ENCODE measurements at places on chromosomes 7 and 10.

DNA sequence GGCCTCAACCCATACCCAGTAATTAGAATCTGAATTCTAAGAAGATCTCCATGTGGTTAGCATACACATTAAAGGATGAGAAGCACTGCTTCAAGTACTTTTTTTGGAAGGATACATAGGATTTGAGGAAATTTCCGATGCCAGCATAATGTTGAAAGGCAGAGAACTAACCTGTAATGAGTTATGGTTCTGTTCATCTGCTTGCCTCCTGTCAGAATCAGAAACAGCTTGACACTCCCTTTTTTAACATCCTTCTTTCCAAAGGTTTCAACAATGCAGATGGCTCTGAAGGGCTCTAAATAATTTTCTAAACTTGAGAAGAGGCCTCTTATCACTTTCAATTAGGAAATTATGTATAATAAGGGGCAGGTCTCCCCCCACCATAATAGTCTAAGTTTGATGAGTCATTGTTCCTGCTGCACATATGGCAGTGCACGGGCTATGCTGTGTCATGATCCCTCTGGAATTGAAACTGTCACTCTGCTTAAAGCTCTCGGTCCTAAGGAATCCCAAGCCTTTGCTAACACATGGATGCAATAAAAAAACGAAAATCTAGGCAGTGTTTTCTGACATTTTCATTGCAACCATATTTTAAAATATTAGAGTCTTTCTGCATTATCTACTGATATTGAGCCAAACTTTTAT lies 291.2 kb upstream of the FZD1 start:
- peak; percentile 91 for DNase-seq

DNA sequence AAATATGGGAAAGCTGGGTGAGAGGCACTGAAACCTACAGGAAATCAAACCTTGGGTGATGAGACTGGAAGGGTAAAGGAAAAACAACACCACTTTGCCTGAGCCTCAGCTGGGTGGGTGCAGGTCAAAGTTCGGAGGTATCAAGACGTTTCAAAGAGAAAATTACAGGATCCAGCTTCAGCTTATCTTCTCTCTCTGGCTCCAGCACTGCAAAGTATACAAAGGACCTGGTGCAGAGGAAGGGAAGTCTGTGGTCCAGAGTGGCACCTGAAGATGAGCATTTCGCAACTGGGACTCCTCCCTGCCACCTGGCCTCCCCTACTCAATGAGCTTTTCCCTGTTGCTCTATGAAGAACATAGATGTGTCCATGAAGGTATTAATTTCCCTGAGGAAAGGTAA lies 6.4 kb upstream of the FXYD4 start:
- no peak for DNase-seq

GRCh38 chr7:98352621-98353020 lies 48.3 kb downstream of the BAIAP2L1 start:
- no peak for DNase-seq

- DNase-seq = no peak
Observed at GRCh38 chr7:10662491-10662890, 311.2 kb upstream of the PHF14 start.

DNA sequence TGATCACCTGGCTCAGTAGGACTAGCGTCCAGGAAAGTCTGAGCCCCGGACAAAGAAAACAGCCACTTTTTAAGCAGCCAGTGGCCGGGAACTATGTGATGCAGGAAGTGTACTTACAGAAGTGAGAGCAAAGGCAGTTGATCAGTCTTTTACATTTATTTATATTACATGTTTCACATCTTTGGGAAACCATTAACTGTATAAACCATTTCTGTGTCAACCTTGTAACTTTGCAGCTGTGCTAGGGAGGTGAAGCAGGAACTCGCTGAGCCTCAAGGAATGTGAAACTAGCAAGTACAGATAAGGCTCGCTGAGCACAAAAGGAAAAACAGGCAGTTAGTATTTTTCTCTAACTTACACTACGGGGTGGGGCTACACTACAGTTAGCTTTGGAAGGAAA lies 39.9 kb upstream of the HECW1 start:
- DNase-seq = no peak

DNA sequence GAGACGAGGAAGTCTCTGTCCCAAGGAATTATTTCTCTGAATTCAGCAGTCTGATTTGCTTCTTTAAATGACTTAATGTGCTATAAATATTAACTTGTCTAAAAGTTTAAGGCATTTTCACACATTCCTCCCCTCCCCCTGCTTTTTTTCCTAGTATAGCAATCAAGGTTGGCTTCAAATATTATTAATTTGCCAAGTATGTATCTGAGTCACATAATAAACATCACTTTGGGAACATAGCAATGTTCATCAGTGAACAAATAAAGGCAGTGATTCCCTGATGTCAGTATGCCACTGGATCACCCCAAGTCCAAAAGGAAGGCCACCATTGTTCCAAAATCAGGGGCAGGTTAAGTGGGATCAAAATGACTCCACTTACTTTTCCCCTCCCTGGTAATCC lies 40.5 kb downstream of the PDE6C start:
- DNase-seq = no peak

GRCh38 chr7:77587272-77587671 lies 50.2 kb downstream of the PTPN12 start:
- DNase-seq = no peak

DNA sequence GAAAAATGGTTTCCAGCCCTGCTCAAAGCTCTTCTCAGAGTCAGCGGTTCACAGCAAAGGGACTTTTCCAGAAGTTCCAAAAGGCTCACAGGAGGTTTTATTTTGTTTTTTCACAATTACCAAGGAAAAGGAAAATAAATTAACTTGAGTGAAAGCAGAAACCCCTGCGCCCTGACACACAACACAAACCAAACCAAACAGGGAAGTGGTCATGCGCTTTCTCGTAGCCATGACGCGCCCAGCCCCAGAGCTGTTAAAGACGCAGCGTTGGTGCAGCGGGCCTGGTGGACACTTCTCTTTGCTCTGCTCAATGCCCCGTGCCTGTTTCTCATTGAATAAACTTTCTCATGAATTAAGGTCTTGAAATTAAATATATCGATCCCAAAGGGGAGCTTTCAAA lies 134.4 kb upstream of the LYZL2 start:
- DNase-seq = no peak

GRCh38 chr10:127345231-127345965 lies 149.0 kb upstream of the INSYN2A start:
- no peak for DNase-seq

GRCh38 chr7:123624527-123625183 lies 23.0 kb downstream of the ASB15 start:
- DNase-seq = no peak

- DNase-seq = no peak
Observed at GRCh38 chr10:45408421-45409319, 34.7 kb downstream of the ALOX5 start.

DNA sequence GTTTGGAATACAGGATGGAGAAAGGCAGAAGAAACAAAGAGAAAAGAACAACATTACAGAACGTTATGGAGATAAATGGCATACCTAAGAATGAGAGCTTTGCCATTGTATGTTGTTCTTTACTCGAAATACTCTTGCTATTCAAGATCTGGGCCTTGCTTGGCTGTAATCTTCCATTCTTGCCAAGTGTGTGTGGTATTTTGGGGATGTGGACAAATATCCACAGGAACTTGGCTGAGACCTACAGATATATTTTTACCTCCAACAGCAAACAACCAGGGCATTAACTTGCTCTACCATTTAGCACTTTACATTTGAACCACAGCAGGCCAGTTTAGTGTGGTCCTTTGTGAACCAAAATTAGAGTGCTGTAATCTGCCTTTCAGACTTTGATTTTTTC lies 76.3 kb downstream of the DKK1 start:
- DNase-seq = no peak

GRCh38 chr7:55104712-55105433 lies 86.1 kb downstream of the EGFR start:
- DNase-seq = no peak

GRCh38 chr10:6699336-6699735 lies 119.3 kb upstream of the PRKCQ start:
- no peak for DNase-seq

DNA sequence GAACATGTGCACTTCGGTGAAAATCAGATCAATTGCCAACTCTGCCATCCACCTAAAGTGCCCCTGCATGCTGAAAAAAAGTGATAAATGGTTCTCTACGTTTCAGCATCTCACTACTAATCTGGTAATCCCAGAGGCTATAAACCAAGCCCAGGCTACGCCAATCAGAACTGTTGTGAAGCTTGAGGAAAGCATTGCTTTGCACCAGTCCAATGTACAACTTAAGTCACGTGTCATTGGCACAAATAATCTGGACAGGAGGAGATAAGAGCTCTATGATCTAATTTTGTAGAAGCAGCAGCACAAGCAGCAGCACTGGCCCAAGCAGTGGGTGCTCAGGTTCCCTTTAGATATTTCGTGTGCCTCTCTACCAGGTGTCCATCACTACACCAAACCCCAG lies 4.4 kb upstream of the EGR2 start:
- DNase-seq = no peak

DNA sequence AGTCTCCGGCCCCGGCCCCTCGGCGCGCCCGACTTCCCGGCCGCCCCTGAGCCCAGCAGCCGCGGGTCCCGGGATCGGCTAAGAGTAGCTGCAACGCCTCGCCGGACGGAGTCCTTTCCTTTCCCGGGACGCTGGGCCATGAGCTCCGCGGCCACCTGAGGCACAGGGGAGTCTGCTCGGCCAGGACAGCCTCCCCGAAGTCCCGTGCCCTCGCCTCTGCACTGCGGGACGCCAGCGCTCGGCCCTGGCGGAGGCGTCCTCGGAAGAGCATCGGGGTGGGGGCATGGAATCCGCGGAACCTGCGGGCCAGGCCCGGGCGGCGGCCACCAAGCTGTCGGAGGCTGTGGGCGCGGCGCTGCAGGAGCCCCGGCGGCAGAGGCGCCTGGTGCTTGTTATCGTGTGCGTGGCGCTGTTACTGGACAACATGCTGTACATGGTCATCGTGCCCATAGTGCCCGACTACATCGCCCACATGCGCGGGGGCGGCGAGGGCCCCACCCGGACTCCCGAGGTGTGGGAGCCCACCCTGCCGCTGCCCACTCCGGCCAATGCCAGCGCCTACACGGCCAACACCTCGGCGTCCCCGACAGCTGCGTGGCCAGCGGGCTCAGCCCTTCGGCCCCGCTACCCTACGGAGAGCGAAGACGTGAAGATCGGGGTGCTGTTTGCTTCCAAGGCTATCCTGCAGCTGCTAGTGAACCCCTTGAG lies 502 bp downstream of the SLC18A3 start:
- DNase-seq = no peak

DNA sequence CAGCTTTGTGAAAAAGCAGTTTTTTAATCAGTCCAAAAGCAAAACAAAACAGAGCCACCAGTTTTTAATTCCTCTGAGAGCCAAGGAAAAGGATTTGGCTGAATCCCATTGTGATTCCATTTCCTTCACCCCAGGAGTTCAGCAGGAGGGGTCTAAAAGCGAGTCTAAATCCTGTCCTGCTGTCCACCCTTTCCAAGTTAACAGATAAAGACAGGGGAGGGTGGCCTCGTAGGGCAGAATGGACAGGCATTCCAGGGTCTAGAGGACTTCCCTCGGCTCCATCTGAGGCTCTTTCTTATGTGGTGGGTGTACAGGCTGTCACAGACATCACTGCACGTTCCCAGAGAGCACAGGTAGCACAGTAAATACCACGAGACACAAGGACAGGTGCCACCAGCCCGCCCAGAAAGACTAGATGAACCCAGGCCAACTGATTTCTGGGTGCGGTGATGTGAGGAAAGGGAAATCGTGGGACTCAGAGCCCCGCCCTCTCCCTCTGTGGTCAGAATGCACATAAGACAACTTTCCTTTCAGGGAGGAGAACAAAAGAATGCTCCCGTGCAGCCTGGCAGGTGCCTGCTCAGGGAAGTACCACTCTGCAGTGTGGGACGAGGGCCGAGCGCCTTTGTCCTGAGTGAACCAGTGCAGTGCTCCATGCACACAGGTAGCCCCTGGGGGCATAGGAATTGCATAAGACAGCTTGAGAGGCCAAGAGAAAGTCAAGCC lies 119.7 kb downstream of the ABLIM1 start:
- DNase-seq = no peak

DNA sequence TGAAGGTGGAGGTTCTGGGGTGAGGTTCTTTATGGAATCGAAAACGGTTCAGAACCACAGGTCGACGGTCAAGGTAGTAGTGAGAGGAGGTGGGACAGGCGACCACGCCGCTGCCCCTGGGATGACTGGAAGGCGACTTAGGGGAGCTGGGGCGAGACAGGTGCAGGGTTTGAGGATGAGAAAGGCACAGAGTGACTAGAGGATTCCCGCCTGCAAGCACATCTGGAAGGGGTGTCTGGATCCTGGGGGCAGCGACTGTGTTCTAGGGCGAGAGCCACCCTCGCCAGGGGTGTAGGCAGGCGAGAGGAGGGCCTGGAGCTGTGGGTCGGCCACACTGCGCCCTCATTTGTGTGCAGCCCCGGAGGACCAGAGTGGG lies 468 bp upstream of the IRF5 start:
- no peak for DNase-seq

DNA sequence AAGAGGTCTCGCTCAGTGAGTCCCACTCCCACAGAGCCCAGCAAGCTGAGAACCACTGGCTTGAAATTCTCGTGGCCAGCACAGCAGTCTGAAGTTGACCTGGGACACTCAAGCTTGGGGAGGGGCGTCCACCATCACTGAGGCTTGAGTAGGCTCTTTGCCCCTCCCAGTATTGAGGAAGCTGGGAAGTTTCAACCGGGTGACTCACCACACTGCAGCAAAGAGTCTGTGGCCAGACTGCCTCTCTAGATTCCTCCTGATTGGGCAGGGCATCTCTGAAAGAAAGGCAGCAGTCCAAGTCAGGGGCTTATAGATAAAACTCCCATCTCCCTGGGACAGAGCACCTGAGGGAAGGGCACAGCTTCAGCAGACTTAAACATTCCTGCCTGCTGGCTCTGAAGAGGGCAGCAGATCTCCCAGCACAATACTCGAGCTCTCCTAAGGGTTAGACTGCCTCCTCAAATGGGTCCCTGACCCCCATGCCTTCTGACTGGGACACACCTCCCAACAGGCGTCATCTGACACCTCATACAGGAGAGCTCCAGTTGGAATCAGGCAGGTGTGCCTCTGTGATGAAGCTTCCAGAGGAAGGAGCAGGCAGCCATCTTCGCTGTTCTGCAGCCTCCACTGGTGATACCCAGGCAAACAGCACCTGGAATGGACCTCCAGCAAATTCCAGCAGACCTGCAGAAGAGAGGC lies 970.9 kb upstream of the LRRN3 start:
- DNase-seq = no peak

DNA sequence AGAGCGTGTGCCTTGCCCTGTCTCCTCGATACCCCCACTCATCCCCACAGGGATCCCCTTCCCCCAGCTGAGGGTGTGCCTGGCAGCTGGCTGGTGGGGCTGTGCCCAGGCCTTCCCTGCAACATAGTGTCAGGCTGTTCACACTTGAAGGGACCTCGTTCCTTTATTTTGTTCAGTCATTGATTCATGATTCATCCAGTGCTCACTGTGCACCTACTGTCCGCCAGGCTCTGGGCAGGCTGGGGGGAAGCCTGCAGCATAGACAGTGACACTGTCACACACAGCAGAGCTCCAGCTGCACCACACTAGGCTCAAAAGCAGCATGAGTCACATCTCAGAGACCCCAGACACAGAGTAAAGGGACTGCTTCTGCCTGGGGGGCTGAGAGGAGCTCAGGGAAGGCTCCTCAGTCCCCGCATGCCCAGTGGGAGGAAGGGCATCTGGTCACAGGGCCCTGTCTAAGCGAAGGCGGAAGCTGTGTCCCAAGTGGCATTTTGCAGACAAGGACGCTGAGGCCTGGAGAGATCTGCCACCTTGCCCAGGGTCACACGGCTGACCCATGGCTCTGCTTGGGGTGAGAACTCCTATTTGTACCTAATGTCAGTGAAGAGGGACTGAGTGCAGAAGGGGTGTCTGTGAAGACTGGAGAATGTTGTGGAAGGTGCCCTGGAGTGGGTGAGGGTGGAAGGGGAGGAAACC lies 27.9 kb downstream of the CDH23 start:
- DNase-seq = no peak
